Melanocyte of skin (primary cell): ENCODE measurements at places on chromosomes 7 and 10. TPM values are rescaled to one million over a fixed set of nuclear protein-coding genes. Genes with fewer than 3 reads are reported as not detected.

ELFN1 gene
- total RNA-seq: 0.33 and 0.77 TPM in 2 replicates

BLVRA gene
- 38.4 and 44.6 TPM in 2 replicates for total RNA-seq

ZNF736 gene
- total RNA-seq: 12.3 and 14.2 TPM in 2 replicates

LIPM gene
- total RNA-seq: not detected in 2 replicates

SAMD9L gene
- total RNA-seq: 38.7 and 60.9 TPM in 2 replicates

NME8 gene
- total RNA-seq: not detected in 2 replicates

TOMM7 gene
- total RNA-seq: 233 and 273 TPM in 2 replicates

ENTPD1 gene
- under 0.01 and 0.73 TPM in 2 replicates for total RNA-seq

PDE1C gene
- 0.15 and 0.33 TPM in 2 replicates for total RNA-seq

FBH1 gene
- 96.2 and 124 TPM in 2 replicates for total RNA-seq

AHR gene
- total RNA-seq: 110 and 174 TPM in 2 replicates

CUZD1 gene
- total RNA-seq: 0.15 and 0.33 TPM in 2 replicates

TUBGCP2 gene
- total RNA-seq: 48.4 and 54.3 TPM in 2 replicates

UNCX gene
- not detected in 2 replicates for total RNA-seq

FXYD4 gene
- not detected in 2 replicates for total RNA-seq

TAS2R41 gene
- total RNA-seq: not detected in 2 replicates

ASAH2 gene
- total RNA-seq: 0.73 and 3.1 TPM in 2 replicates

ECHS1 gene
- 65.4 and 70.9 TPM in 2 replicates for total RNA-seq

ASB15 gene
- not detected in 2 replicates for total RNA-seq

MAT1A gene
- total RNA-seq: 0.15 and 0.33 TPM in 2 replicates

ASB4 gene
- total RNA-seq: under 0.01 TPM in 2 replicates

LOXL4 gene
- total RNA-seq: 0.33 and 1.1 TPM in 2 replicates
